ENCODE measurements at places on chromosomes 7 and 10.

DNA sequence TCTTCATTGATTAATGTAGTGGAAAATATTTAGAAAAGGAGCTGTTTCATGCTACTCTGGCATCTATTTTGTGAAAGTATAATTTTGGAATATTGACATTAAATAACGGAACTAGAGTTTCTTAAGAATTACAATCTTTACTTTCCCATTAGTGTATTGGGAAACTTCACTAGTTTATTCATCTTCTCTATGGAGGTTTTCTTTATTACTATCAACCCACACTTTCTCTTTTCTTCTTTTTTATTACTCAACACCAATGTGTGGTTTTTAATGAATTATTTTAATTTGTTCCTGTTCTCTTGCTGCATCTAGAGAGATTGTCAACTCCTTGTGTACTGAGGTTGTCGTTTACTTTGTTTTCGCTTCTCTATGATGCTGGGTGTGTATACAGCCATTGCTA is 20.4 kb upstream of the ITGB8 start:
- DNase-seq: no peak

GRCh38 chr10:28806951-28807759 is 129.8 kb downstream of the BAMBI start:
- DNase-seq: no peak

DNA sequence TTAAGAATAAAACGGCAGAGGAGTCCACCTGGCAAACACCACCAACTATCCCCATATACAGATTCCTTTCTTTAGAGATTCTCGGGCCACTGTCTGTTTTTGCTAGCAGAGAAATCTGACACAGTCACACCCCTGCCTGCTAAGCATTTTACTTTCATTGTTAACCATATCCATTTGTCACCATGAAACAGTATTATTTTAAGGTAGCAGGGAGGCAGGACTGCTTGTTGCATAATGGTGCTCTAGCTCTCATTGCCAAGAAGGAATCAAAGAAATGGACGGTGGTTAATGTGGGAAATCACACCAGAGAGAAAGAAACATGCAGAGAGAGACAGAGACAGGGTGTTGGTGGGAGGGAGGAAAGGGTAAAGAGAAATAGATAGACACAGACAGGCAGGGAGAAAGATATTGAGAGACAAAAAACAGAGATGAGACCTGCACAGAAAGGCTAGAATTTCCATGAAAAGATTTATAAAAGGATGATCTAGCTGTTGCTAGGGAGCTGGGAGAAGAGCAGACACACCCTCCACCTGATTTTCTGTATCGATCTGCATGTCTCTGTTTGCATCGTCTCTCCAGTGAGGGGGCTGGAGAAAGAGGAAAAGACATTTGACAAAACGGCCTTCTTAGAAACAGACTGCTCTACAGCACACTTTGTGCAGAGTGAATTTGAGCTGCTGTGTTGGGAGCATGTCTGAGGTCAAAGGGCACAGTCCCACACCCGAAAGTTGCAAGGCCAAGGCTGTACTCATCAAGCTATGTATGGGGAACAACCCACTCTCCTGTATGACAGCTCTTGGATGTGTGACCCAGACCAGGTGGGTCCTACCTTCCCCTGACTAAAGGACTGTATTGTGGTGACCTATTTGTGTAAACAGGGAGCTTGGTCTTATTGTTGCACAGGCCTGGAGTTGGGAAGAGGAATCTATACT is 303.1 kb downstream of the FZD1 start:
- no peak for DNase-seq

- DNase-seq: no peak
Observed at GRCh38 chr10:486666-487322, 202.7 kb downstream of the DIP2C start.

DNA sequence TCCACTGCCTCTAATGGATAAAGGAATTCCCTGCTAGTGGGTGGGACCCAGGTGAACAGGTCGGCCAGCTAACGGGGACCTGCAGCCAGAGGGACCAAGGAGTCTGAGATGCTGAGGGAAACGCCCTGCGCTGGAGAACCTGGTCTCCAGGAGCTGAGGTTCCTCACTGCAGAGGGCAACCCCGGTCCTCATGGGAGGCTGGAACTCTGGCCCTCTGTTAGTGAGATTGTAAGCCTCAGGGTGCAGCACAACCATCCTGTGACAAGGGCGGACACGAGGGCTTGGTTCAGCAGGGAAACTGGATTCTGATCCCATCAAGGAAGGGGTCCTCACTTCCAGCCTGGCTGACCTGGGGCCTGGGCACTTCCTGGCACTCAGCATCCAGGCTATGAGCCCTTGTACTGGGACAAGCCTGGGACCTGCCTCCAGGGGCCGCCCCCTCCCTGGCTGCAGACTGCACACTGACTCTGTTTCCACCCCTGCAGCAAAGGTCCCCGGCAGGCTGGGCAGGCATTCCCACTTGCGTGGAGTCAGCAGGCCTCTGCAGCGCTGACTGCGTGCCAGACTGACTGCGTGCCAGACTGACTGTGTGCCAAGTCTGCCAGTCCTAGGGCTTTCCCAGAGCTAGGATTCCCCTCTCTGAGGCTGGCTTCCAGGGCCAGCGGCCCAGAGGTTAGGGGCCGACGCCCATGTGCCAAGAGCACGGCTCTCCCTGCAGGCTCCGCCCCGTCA is 143.2 kb downstream of the MAPK8 start:
- no peak for DNase-seq

DNA sequence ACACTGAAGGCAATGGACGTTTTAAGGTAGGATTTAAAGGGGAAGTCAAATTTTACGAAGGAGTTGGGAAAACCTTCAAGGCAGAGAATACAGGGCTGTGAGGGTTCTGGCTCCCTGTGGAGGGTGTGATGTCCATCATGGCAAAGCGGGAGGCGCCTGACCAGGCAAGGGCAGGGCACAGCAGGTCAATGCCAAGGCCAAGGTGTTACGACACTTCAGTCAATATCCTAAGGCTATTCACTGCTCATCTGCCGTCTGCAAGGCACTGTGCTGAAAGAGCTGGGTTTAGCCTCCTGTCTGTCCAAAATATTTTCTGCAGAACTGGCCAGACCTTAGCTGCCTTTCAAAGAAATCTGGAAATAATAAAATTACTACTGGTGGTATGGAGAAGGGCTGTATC is 297.9 kb upstream of the MGMT start:
- no peak for DNase-seq

DNA sequence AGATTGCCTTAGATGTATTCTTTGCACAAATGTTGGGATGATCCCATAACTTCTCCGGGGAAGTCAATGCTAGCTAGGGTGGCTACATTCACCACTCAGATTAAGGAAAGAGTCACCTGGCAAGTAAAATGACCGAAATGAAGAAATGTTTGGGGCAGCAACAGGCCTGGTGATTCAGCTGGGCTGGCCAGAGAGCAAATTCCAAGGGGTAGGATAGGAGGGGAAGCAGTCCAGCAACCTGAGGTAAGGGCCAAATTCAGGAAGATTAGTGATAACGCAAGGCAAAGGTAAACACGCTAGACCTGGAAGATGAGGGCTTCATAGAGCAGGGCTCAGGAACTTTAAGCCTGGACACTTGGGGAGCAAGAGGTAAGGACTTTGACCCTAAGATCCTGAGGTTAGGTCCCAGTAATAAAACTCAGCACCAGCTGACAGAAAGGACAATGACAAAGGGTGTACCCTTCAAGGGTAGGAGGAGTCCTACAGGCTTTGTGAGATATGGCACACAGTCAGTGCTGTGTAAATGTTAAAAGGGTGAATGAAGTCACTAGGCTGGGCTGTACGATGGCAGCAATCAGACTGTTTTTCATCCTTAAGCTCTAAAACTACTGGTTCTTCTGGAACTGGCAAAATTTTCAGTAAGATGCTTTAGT is 22.7 kb upstream of the SMNDC1 start:
- DNase-seq: no peak

- no peak for DNase-seq
Observed at GRCh38 chr10:28400176-28400575, 97.3 kb upstream of the MPP7 start.

- no peak for DNase-seq
Observed at GRCh38 chr10:44397476-44398225, 12.8 kb upstream of the CXCL12 start.

GRCh38 chr7:132837529-132837928 is 244.4 kb downstream of the CHCHD3 start:
- no peak for DNase-seq

DNA sequence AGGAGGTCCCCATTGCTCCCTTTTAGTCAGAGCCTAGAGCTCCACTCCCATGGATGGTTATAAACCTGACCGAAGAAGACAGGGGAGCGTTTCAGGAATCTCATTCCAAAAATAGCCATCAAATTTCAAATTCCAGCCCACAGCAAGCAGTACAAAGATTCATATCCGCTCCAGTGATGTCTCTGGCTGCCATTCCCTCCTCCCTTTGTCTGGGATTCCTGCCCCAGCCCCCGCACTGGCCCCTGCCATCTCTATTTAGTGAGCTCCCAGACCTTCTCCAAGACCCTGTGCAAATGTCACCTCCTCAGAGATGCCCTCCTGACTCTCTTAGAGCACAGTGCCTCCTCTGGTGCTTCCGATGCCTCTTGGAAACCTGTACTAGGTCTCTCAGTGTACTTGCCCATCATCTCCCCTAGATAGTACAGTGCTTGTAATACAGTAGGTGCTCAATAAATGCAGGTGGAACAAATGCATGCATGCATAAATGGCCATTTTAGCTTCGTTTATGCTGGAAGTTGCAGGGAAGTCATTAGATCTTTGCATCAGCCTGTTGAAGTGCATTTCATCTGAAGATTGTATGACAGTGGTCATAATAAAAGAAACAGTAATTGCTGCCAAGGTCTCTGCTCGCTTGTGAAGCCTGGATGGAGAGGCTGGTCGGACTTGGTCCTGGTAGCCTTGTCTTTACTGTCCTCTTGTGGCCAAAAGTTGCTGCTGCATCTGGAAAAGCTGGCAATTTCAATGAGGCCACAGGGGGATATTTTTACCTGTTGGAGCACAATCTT is 32.0 kb upstream of the HABP2 start:
- peak; percentile 43 for DNase-seq

DNA sequence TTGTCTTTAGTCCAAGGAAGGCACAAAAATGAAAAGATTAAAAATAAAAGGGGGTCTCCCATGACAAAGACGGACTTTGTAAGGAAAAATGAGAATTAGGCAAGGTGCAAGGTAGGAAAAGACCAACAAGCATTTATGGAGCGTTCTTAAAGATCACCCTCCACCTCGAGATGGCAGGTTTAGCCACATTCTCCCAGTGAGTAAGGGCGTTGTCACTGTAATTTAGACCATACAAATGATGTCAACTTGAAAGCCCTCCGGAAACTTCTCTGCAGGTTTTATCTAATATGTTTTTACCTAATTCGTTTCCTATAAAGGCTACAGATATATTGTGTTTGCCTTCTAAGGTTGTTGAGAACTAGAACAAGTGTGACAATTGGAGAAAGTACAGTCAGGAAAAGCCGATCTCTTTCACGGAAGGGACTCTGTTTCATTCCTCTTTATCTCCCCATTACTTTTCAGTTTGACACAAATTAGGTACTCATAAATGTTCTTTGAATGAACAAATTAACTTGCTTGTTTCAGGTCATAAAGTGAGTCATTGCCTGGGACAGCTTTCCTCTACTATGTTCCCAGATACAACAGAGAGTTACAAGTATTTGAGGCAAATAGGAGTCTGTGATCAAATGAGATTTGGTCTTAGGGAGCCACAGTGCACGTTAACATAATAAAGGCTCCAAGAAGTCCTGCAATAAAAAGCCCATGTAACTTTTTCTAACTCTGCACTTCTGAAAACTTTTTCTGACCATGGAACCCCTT is 102.6 kb upstream of the HABP2 start:
- DNase-seq: no peak

DNA sequence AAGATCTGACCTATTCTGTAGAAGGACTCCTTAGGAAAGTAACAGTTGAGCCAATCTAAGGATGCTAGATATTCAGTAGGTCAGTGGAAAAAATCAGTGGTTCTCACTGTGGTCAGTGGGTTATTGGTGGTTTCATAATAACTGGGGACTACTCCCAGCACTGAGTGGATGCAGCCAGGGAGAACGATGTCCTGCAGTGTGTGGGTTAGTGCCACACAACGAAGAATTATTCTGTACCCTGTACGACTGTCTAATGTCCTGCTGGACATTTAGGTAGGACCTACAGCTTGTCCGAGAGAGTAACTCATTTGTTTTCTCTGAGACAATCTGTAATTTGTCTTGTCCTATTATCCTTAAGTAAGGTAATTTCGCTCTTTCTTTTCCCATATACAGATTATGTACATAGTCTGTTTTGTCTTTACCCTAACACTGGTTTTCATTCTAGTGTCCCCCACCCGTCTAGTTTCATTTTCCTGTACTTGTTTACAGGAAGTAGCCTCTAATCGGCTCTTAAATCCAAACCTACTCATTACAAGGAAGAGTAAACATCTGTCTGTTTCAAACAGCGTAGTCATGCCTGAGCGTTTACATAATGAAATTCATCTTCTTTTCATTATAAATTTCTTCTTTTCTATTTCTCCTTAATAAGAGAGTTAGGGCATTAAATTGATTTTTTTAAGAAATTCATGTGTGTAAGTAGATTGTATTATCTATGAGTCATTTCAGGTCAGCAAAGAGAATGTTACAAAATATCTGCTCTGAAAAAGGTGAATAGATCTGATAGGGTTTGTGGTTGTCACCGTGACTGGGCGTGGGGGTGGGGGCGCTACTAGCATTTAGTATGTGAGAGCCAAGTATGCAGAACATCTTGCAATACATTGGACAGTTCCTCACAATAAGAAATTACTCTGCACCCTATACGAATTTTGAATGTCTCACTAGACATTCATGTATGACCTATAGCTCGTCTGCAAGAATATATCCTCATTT is 8.3 kb upstream of the ZC3HAV1L start:
- DNase-seq: peak; percentile 58

DNA sequence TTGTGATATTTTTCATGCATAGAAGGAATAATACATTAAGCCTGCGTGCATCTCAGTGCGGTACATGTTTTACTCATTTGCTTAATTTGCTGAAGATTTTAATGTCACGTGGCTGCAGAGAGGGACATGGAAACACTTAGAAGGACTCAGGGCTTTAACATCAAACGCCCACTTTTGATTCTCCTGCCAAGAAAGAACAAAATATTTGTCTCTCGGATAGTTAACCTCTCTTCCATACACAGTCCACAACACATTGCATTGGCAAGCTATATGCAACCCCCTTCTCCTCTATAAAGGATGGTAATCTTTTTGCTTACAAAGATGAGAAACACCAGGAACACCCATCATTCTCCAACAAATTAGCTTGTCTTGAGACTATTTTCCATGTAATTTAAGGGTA is 148.0 kb upstream of the NRP1 start:
- no peak for DNase-seq

DNA sequence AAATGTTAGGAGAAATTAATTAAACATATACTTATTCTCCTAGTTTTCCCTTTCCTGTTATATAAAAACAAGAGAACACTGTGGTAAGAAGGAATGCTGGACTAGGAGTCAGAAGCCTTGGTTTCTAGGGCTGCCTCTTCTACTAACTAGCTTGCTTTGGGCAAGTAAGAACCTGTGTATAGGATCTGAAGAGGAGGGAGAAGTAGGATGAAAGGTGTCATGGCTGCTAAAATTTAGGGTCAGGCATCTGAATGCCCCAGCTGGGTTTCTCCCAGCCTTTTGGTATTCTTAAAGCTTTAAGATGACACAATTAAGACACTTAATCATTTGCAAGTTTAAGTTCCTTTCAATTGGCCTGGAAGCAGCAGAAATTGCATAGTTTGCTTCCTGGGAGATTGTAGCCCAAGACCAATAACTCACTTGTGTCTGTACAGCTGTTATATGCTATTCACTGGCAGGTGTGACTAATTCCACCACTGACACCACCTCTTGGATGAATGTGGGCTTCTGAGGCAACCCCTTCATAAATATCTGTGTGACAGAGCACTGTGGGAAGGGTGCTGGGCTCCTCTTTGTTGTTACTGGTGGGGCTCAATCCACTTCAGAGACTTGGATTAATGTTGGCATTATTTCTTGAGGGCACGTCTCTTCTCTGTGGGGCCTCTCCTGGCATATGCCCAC is 137.2 kb downstream of the LRMDA start:
- DNase-seq: no peak

Data from HL-60 (cell line).